Tibial artery (tissue), 4 donors: ENCODE measurements at places on chromosomes 5 and 9.

GRCh38 chr9:71909887-71910649 is 925 bp downstream of the ABHD17B start:
- DNase-seq: peak; percentile 46

DNA sequence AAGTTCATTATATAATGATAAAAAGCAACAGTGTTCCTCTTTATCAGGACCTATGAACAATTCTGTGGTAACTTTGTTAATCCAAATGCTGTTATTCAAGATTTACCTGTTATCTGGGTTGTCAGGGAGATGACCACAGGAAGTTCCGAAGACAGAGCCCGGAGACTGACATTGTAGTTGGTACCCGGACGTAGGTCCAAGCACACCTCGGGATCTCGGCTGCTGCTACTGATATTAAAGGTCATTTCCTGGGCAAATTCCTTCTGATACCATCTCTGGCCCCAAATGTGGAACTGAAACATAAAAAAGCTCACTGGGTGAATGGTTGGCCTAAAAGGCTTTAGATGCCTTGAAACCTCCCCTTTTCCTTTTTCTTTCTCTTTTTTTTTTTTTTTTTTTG is 96.7 kb downstream of the SUSD1 start:
- DNase-seq: no peak

DNA sequence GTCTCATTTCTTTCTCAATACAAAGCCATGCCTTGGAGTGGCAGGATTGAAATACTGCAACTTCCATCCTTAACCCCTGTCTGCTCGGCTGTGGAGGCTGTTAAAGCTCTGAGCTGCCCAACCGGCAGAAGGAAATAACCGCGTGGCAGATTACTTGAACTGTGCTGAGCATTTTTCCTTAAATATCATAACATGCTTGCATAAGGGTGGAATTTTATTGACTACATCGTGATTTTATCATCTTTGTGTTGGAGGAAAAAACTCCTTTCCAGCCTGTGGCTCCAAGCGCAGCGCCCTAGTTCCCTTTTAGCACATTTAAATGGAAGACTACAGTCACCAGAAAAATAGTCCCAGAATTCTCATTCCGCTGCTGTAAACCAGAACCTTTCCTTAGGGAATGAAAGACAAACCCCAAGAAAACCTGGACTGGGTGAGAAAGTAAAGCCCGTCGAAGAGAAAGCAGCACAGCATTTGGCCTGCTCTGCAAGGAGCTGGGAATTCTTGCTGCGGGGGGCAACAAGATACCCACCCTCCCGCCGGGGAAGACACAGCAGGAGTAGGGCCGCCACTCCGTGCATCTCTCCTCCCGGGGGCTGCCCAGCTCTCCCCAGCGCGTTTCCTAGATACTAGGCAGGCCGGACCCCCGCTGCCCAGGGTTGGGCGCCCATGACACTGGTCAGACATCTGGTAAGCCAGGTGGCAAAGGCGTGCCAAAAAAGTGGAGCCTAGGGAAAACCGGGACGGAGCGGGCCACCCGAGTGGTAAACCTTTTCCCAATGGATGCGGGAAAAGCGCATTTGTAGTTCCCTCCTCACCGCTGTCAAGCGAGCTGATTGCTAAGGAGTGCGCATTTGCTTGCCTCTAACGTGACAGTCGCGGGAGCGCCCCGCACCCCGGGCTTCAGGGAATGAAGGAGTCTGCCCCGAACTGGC is 1.3 kb downstream of the SHC3 start:
- no peak for DNase-seq

GRCh38 chr5:157708866-157709265 is 22.4 kb upstream of the THG1L start:
- DNase-seq: no peak

GRCh38 chr9:136003411-136004218 is 42.4 kb upstream of the UBAC1 start:
- DNase-seq: no peak

DNA sequence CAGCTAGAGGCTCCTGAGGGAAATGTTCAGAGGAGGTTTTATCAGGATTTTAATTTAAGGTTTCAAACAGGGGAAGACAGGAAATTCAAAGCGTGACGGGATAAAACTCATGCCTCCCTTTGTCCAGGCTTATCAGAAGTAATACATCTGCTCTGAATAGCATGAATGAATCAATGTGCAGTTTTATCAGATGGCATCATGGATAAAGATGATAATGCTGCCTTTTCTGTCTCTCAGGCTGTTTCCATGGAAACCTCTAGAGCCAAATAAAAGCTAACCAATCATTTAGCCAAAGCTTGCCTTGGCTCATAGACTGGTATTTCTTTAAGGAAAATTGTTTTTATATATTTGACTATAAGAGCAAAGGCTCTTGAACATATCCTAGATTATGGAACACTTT is 16.4 kb downstream of the MFAP3 start:
- no peak for DNase-seq

DNA sequence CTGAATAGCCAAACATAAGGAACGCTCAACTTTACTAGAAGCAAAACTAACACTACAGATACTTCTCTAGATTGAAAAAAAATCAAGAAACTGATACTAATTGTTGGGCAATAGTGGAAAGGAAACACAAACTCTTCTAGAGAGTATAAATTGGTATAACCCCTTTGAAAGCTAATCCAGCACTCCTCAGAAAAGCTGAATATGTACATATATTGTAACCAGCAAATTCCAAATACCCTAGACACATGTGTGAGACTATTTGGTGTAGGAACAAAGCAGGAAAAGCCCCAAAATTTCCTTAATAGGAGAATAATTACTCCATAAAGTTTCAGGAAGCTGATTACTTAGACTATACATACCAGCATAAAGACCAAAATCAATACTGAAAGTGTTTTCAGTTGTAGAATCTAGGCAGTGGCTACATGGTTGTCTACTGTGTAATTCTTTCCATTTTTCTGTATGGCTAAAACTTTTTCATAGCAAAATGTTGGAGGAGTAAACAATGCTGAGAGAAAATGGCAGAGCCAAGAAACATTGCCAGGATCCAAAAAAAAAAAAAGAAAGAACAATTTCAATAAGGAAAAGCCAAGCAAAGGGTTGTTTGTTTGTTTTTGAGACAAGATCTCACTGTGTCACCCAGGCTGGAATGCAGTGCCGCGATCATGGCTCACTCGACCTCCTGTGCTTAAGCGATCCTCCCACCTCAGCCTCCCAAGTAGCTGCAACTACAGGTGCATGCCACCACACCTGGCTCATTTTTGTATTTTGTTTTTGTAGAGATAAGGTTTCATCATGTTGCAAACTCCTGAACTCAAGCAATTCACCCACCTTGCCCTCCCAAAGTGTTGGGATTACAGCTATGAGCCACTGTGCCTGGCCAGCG is 15.0 kb downstream of the SKP1 start:
- no peak for DNase-seq

DNA sequence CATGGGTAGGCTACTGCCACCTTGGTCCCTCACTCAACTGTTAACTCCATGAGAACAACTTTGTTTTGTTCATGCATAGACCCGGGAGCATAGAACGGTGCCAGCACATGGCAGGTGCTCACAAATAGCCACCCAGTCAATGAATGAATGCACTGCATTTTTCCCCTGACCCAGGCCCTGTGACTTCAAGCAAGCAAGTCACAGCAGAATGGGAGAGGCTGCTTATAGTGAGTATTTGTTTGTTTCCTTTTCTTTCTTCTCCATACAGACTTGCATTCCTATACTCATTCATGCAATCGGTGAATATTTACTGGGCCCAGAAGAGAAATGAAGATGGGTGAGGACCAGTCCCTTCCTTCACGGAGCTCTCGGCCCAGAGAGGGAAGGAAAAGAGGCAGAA is 62.0 kb downstream of the SHB start:
- DNase-seq: no peak

DNA sequence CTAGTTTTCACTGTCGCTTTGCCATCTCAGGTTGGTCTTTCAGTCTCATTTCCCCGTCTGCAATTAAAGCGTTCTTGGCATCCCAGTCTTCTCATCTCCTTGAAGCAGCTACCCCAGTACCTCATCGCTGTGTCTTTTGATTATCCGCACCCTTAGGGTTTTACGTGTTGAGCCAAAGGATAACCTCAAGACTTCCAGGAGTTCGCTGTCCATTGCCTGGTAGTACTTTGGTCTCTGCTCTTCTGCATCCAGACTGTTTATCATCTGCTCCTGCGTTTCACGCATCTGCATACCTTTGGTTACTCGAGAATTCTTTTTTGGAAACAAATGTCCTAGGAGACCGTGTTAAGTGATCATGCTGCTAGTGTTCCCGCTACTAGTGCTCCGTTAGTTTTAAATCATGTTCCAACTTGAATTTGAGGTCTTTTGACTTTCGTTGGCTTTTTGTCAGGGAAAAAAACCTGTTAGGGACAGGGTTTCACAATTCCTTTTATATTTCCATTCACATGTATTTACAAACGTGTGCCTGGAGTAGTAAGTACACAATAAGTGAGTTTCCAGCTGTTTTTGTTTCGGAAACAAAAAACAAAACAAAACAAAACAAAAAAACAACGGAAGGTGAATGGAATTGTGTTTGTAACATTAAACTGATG is 888 bp downstream of the RABGAP1 start:
- DNase-seq: no peak

GRCh38 chr5:124832510-124832909 is 86.1 kb upstream of the ZNF608 start:
- no peak for DNase-seq
